HL-60 (cell line): ENCODE measurements at places on chromosomes 2 and 18.
A peak's percentile ranks its signal among the peaks of the same experiment; 100 is the strongest.

DNA sequence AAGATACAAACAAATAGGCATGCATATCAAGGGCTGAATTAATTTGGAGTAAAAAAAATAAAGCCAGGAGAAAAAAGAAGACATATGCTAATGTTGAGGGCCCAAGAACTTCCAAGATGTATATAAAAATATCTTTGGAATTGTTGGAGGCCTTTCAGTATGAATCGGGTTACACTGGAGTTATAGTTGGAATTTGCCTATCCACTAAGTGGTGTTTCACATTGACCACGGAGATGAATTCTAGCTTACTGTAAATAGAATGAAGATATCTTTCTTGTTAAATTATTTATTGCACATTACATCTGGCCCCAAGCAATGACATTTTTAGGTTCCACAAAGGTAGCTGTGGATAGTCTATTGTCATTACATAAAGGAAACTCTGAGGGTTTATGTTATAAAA, 38.5 kb upstream of the TRIB2 start:
- DNase-seq: no peak

- no peak for DNase-seq
Observed at GRCh38 chr18:56217406-56217805, 421.0 kb downstream of the TXNL1 start.

GRCh38 chr18:39675906-39676305, 2110.3 kb upstream of the CELF4 start:
- DNase-seq: peak; percentile 23

GRCh38 chr2:26401739-26402541, at the start of gene DRC1:
DRC1 (plus strand) TSS chr2:26401920; CDS start chr2:26401990, 70 bp downstream.
- no peak for DNase-seq

GRCh38 chr2:38095996-38096861, 20.3 kb upstream of the CYP1B1 start:
- peak; percentile 97 for DNase-seq

DNA sequence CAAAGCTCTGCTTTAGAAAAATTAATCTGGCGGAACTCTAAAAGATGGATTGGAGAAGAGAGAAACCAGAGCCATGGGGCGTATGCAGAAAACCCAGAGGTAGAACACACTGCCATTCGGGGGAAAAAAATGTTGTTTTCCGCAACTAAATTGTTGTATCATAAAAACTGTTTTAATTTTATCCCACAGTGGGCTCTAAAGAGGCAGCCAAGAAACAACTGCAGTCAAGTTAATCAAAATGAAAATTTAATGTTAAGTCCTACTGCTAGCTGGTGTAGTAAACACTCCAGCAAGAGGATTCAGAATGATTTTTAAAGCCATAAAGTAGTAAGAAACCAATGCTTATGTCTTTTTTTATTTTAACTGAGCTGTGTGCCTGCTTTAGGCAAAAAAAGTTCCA, 69.1 kb downstream of the GAREM1 start:
- no peak for DNase-seq

DNA sequence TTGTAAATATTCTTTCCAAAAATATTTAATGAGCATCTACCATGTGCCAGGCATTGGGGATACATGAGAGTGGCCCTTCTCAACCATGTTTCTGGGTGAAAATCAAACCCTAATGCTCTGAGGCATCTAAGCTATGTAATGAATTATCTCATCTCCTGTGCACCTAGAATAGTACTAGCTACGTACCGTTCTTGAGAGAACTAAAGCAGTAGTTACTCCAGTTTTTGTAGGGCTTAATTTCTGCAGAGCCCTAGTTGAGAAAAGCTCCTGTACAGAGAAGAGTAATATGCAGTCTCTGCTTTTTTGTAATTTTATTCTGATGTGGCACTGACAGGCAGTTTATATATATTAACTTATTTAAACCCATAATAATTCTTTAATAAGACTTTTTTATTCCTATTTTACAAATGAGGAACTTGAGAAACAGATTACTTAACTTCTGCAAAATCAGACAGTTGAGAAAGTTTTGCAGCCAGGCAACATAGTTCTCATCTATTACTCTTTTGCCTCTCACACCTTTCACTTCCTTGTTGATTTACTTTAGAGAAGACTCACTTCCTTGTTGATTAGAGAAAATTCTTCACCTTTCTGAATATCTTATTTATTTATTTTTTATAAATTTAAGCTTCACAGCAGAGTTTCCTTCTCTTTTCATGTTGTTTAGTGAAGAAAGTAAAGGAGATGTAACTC, 3.1 kb downstream of the SPOPL start:
- DNase-seq: peak; percentile 64

- no peak for DNase-seq
Observed at GRCh38 chr2:122885436-122885835, 1130.0 kb downstream of the TSN start.

DNA sequence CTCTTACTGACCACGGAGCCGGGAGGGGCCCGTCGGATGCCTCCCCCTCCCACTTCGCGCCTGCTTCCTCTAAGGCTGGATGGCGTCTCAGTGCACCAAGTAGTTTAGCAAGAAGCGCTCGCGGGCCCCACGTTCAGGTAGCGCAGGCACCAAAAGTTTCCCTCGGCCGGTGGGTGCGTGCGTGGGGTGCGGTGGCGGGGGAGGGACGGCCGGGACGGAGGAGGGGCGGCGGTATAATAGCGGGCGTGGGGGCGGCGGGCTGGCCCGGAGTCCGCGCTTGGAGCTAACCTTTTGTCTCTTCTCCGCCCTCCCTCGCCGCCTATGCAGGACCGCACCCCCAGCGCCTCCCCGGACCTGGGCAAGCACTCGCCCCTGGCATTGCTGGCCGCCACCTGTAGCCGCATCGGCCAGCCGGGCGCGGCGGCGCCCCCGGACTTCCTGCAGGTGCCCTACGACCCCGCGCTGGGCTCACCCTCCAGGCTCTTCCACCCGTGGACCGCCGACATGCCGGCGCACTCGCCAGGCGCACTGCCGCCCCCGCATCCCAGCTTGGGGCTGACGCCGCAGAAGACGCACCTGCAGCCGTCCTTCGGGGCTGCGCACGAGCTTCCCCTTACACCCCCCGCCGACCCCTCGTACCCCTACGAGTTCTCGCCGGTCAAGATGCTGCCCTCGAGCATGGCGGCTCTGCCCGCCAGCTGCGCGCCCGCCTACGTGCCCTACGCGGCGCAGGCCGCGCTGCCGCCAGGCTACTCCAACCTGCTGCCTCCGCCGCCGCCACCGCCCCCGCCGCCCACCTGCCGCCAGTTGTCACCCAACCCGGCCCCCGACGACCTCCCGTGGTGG, 1.0 kb downstream of the SP5 start:
- no peak for DNase-seq

- DNase-seq: no peak
Observed at GRCh38 chr2:159759577-159759976, 38.4 kb downstream of the CD302 start.

GRCh38 chr2:65367524-65367923, 64.9 kb downstream of the SPRED2 start:
- DNase-seq: peak; percentile 49

DNA sequence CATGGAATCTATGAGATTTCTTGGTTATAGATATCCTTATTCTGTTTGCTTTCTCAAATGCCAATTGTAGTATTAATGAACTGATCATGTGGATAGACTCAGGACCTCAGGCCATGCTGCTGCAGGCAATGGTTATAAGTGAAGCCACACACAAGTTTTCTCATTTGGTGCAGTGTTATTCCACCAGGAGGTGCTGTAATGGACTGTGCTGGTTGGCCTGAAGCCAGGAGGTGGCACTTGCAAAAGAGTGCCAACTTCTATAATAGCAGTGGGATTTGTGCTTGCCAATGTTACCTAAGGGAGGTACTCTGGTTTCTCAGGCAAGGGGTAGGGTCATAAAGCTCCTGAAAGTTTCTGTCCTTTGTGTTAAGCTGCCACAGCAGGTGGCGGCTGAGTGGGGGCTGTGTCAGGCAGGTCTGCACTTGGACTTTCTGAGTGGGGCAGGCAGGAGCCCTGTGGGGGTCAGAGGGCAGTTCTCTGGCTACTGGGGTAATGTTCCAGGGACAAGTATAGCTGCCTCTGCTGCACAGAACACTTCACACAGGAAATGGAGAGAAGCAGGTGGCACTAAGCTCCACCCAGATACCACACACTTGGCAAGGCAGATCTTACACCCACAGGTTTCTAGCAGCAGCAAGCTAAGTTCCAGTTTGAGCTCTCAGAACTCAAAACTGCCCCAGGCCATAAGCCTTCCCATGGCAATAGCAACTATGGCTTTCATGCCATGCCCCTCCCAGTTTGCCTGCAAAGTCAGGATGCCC, 352.6 kb upstream of the CWC22 start:
- DNase-seq: peak; percentile 11

GRCh38 chr18:75656035-75656434, 228.5 kb upstream of the SMIM21 start:
- DNase-seq: no peak

DNA sequence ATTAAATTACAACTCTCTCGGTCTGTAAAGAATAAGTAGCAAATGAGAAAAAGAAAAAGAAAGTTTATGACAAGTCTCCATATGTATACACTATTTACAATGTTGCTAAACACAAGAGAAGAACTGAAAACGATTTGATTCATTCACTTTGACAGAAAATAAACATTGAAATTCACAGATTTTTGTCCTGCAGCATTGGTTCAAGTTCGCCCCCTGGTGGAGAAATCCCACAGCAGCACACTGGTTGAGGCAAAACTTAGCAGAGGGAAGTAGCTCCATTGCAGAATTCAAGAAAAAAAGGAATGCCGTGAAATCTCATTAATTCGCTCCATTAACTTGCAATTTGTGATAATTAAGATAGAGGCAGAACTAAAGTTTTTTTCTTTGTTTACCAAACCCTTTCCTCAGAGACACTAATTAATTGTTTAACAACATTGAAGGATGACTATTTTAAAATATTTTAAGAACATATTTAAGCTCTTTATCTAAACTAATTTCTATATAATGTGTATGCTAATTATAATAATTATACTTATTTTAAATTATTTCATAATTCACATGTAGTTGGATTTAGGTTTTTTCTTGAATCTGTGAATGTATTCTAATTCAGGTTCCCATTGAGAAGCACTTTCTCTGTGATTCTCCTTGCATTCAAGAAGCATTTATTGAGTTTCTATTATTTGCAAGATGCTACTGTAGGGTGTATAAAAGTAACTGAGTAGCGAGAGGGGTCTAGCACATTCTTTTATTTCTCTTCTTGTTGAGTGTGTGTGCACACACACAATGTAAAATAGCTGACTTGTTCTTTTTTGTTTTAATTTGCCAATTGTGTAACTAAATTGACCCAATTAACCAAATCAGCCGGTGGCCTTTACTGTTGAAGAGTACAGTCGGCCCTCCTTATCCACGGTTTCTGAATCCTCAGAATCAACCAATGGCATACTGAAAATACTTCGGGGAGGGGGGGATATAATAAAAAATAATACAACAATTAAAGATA, 74.1 kb downstream of the COL4A3 start:
- DNase-seq: peak; percentile 25

DNA sequence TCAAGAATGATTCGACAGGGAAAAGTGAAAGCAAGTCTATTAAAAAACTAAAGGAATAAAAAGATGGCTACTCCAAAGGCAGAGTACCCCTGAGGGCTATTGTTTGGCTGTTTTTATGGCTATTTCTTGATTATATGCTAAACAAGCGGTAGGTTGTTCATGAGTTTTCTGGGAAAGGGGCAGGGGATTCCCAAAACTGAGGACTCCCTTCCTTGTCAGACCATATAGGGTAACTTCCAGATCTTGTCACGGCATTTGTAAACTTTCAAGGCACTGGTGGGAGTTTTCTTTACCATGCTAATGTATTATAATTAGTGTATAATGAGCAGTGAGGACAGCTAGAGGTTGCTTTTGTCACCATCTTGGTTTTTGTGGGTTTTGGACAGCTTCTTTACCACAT, 474.9 kb upstream of the MC4R start:
- DNase-seq: no peak

DNA sequence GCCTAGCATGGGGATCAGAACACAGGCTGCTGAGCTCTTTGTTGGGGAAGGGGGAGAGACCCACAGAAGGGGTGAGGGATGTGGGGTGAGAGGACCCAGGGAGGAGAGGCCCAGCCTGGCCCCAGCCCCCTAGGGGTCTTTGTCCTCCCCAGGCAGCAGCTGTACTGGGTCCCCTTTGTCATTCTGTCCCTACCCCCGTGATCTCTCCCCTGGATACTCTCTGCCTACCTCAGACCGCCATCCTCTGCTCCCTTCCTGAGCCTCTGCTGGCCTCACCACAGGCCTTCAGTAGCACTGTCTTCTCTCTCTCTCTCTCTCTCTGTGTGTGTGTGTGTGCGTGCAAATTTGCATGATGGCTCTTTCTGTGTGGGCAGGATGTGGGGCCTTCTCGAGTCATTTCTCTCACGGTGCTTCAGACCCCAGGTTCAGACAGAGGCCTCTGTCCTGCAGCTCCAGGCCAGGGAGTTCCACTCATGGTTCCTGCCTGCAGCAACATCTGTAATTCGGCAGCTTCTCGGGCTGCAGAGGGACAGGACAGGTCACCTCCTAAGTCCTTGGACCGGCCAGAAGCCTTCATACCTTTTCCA, 1.4 kb downstream of the PSD4 start:
- no peak for DNase-seq

GRCh38 chr2:44269831-44270230, 5.4 kb upstream of the SLC3A1 start:
- no peak for DNase-seq

DNA sequence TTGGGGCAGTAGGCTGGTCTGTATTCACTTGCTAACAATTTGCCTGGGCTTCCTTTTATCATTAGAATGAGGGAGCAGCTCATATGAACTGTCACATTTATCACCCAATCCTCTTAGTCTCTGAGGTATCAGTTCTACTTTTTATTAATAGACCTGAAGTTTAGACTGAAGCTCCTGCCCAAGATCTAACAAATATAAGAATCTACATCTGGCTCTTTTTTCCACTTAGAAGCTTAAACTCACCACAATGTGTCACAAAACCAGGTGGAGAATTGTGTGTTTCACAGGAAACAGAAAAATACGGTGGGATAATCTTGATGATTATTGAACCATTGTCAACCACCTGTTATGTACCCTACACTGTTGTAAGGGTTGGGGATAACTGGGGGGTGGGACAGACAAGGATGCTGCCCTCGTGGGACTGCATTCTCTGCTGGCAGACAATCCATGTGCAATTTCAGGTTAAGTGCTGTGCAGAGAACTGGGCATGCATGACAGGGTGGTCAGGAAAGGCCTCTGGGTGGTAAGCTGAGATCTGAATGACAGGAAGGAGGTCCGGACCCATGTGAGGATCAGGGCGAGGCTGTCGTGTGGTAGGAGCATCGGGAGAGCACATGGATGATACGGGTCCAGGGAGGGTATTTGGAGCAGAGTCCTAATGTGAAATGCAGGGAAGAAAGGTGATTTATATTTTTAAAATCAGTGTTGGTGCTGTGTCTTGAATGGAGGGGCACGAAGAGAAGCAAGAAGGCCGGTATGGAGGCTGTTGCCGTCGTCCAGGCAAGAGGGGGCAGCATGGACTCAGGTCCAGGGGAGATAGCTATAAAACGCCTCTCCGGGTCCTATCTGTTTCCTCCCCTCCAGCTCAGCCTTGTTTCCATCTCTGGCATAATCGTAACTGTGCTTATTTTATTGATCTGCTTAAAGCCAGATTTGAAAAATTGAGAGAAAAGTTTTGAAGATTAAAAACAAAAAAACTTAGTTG, 17.6 kb downstream of the MYL12B start:
- DNase-seq: peak; percentile 65
